ENCODE measurements at places on chromosomes 6 and 20. TPM values are rescaled to one million over a fixed set of nuclear protein-coding genes. Genes with fewer than 3 reads are reported as not detected.

- no peaks in the 10 kb centered on the region for H3K36me3 ChIP-seq
- DNase-seq: no peak
- H3K4me1 ChIP-seq: no peaks in the 10 kb centered on the region
- H3K4me3 ChIP-seq: no peak overlapping the region
- H3K27me3 ChIP-seq: no peaks in the 10 kb centered on the region
These were observed 117.3 kb upstream of the LGSN start for GRCh38 chr6:63437058-63437457.

GRCh38 chr6:128713461-128713860, 169.5 kb upstream of the LAMA2 start:
- DNase-seq: no peak
- no peaks in the 10 kb centered on the region for H3K36me3 ChIP-seq
- no peak overlapping the region for H3K4me3 ChIP-seq
- no peak overlapping the region for H3K27ac ChIP-seq

- no peak for DNase-seq
- H3K27ac ChIP-seq: no peak overlapping the region
- peaks cover 3% of the 10 kb centered on the region for H3K4me1 ChIP-seq
- H3K4me3 ChIP-seq: no peak overlapping the region
- no peaks in the 10 kb centered on the region for H3K36me3 ChIP-seq
- H3K27me3 ChIP-seq: no peaks in the 10 kb centered on the region
These were observed 58.1 kb upstream of the EPB41L1 start for GRCh38 chr20:36096435-36096834.

DNA sequence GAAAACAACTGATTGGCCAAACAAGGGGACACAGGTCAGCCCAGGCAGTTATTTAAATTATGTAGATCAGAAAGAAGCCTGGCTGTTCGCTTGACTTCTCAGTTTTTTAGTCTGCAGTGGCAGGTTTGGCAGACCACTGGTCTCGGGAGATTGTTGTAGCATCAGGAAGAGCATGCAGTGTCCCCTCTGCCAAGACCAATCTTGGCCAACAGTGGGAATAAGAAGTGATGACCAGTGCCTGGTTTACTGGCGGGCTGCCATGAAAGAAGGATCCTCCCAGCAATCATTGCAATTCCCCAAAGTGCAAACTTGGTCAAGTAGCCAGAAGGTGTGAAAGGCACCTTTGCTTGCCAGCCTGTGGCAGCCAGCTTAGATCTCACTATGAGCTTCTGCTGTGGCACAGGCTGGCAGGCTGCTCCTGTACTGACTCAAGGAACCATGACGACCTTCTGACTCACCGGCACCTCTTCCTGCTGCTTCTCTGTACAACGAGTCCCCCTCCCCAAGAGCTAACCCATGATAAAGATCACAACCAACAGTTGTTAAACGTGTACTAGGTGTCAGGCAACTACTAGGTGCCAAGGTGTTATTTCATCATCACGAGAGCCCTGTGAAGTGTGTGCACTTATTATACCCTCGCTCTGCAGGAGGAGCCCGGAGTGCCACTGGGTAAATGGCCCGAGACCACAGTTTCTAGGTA, 76.8 kb upstream of the DUSP22 start:
- no peak overlapping the region for H3K27ac ChIP-seq
- H3K27me3 ChIP-seq: no peaks in the 10 kb centered on the region
- no peaks in the 10 kb centered on the region for H3K4me1 ChIP-seq
- H3K4me3 ChIP-seq: no peak overlapping the region
- H3K36me3 ChIP-seq: no peaks in the 10 kb centered on the region

CALHM5 gene
- total RNA-seq: not detected

DNA sequence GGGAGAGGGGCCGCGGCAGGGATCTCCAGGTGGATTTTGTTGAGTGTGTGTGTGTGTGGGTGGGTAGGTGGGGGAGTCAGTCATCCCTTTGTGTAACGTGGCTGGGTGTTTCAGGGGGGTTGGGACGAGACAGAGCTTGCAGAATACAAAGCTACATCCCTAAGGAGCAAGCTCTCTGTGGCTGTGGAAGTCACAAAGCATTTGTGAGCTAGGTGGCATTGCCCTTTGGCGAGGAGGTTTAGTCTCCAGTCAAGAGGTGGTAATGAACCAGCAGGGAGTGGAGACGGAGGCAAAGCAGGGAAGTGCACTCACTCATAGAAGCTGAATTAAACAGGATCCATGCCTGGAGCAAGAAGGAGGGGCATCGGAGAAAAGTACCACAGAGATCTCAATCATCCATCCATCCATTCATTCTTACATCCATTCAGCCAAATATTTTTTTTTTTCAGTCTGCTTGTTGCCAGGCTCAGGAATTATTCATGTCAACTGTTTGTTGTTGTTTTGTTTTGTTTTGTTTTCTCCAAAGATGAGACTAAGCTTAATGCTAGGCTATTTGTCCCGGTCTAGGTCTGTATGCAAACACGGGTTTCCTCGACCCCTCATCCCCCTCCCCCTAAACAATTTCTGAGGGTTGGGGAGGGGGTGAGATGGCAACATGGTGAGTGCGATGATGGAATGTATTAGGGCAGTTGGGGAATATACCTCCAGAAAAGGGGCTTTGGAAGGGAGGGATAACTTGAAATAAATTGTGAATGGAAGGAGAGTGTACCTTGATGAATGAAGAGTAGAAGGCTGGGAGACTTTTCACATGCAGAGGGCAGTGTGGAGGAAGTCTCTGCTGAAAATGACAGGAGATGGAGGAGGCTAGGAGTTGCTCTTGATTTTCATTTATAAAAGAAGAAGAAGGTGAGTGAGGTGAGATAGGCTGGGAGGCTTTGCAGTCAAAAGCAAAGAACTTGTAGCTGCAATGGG, 1.0 kb downstream of the HCRTR2 start:
- DNase-seq: no peak
- no peaks in the 10 kb centered on the region for H3K36me3 ChIP-seq
- no peaks in the 10 kb centered on the region for H3K4me1 ChIP-seq
- H3K27ac ChIP-seq: no peak overlapping the region
- H3K27me3 ChIP-seq: no peaks in the 10 kb centered on the region

DNA sequence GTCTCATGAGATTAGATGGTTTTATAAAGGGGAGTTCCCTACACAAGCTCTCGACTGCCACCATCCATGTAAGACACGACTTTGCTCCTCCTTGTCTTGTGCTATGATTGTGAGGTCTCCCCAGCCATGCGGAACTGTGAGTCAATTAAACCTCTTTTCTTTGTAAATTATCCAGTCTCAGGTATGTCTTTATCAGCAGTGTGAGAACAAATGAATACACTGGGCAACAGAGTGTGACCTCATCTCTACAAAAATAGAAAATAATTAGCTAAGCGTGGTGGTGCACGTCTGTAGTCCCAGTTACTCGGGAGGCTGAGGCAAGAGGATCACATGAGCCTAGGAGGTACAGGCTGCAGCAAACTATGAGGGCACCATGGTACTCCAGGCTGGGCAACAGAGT, 51.3 kb downstream of the MDN1 start:
- no peak overlapping the region for H3K27ac ChIP-seq
- peaks cover 8% of the 10 kb centered on the region for H3K36me3 ChIP-seq
- no peak for DNase-seq

- peaks cover 11% of the 10 kb centered on the region for H3K4me1 ChIP-seq
- H3K36me3 ChIP-seq: peaks cover 21% of the 10 kb centered on the region
- no peaks in the 10 kb centered on the region for H3K27me3 ChIP-seq
- H3K27ac ChIP-seq: no peak overlapping the region
These were observed 4.6 kb downstream of the SLC2A4RG start for GRCh38 chr20:63744158-63744557.

BMP2 gene
- total RNA-seq: not detected

- H3K36me3 ChIP-seq: no peaks in the 10 kb centered on the region
- DNase-seq: no peak
- no peaks in the 10 kb centered on the region for H3K4me1 ChIP-seq
- no peak overlapping the region for H3K4me3 ChIP-seq
- no peak overlapping the region for H3K27ac ChIP-seq
- no peaks in the 10 kb centered on the region for H3K27me3 ChIP-seq
These were observed 90.2 kb downstream of the DLGAP4 start for GRCh38 chr20:36396340-36396739.

GSTA1 gene
- total RNA-seq: not detected

- H3K36me3 ChIP-seq: no peaks in the 10 kb centered on the region
- H3K27me3 ChIP-seq: no peaks in the 10 kb centered on the region
- DNase-seq: no peak
- no peaks in the 10 kb centered on the region for H3K4me1 ChIP-seq
These were observed 12.2 kb downstream of the TPD52L1 start for GRCh38 chr6:125165776-125166175.

DNA sequence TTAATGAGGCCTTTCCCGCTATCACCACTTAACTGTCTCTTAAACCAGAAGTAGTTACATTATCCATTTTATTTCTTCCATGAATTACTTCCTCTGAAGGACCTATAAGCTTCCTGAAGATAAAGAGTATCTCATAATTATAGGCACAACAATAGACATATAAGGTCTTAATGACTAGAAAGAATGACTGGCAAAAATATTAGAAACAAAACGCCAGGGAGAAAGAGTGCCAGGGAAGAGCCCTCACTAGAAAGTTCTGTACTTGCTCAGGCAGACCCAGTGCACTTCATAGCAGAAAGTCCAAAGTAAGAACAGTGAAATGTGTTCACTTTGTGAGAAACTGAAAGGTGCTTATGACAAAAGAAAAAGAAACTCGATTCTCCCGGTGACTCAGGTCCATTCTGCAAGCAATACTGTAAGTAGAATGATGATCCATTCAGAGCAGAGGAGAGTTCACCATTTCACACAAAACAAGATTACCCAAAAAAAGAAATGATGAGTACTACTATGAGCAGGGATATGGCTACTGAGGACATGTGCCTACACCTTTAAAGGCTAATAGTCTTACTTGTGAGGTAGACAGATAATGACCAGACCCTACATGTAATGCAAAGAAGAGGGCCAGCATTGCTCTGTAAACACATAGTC, 5.5 kb downstream of the ZNF334 start:
- DNase-seq: no peak
- no peak overlapping the region for H3K4me3 ChIP-seq
- no peaks in the 10 kb centered on the region for H3K27me3 ChIP-seq
- no peaks in the 10 kb centered on the region for H3K4me1 ChIP-seq
- H3K36me3 ChIP-seq: no peaks in the 10 kb centered on the region

SRPK1 gene
- total RNA-seq: 82.6 TPM

GRCh38 chr6:81241126-81242041, 511.1 kb downstream of the TENT5A start:
- no peaks in the 10 kb centered on the region for H3K4me1 ChIP-seq
- no peak for DNase-seq
- no peaks in the 10 kb centered on the region for H3K36me3 ChIP-seq

OXT gene
- total RNA-seq: 1.8 TPM

DNA sequence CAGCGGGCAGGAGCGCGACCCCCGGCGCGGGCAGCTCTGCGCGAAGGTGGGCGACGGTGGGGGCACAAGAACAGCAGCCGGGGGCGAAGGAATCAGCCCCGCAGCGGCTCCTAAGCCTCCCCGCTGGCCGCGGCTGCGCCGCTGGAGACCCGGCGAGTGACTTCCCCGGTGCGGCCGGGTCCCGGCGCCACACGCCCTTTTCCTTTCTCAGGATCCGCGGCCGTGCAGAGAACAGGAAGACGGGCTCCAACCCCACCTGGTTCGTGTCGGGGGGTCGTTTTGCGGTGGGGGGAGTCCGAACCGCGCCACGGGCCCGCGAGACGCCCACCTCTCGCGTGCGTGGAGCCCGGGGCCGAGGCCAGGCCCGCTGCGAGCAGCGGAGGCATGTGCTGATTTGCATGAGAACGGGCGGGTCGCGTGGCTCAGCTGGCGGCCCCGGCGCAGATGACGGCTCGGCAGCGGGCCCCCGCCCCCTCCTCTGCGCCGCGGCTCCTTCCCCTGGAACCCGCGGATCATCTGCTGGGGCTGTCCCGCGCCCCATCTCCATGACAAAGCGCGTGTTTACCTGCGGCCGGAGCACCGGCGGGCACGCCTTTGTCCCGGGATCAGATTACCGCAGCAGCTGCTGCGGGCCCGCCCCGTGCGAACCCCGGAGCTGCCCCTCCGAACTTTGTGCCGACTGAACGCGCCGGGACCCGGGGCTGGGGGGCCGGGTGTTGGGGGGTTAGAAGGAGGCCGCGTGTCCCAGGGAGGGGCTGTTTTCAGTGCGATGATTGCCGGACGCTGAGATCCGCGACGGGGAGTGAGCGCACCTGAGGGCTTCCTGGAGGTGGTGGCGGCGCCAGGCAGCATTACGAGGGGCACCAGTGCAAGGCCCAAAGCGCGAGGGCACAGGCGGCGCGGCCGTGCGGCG, 4.9 kb upstream of the DLL1 start:
- peaks cover 9% of the 10 kb centered on the region for H3K27me3 ChIP-seq
- peak overlapping the region; percentile 58 for H3K4me3 ChIP-seq
- H3K27ac ChIP-seq: no peak overlapping the region
- DNase-seq: peak; percentile 37

DNA sequence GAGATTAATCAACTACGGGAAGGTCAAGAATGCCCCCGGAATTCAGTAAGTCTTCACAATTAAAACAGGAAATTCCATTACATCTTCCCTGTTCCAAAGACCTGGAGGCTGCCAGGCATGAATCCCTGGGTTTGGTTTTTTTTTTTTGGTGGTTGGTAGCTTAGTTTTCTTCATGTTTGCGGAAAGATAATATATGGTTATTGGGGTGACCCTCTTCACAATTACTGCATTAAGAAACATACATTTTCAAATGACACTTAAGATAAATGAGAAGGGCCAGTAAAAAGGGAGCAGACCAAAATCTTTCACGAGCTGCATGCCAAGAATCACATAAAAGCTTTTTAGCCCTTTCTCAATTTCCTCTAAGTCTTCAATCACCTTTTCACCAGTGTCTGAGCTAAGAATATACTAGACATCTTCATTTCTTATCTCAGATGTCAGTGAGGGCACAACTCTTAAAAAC, 64.0 kb downstream of the KIF13A start:
- no peaks in the 10 kb centered on the region for H3K4me1 ChIP-seq
- no peak overlapping the region for H3K4me3 ChIP-seq
- H3K27me3 ChIP-seq: no peaks in the 10 kb centered on the region
- no peaks in the 10 kb centered on the region for H3K36me3 ChIP-seq
- DNase-seq: no peak

DNA sequence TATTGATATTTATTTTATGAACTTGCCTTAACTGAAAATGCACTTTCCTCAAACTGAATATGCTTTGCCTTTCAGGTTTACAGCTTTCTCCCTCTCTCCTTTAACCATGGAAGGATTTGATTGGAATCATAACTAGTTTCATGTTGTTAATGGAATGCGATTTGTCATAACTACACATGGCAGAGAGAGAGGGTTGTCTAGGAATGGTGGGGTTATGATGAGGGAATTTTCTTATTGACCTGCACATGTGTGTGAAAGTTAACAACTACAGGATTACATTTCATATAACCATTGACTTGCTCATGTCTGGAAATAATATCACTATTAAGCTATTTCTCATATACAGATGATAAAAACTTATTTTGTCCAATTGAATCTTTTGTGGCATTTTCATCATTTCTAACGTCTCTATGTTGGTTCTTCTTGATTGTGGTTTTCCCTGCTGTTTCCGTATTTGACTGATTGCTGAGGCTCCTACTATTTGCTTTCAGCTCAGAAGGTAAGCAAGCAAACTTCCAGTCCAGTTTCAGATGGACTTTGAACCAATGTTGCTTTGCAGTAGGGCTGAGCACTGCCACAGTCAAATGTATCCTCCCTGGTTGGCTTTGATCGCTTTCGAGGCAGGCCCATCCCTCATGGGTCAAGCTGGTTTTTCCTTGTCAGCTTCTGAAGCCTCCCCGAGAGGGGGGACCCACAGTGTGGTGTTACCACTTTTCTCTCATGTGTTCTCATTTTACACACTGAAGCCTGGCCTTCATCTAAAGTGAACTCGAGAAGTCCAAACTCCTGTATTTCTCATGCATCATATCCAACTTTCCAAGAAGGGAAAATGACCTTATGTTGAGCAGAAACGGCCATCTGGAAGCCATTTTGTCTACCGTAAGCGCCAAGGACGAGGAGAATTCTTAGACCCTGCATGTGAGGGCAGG, 7.6 kb upstream of the CCN2 start:
- no peak overlapping the region for H3K27ac ChIP-seq
- no peaks in the 10 kb centered on the region for H3K4me1 ChIP-seq
- no peaks in the 10 kb centered on the region for H3K36me3 ChIP-seq
- no peak overlapping the region for H3K4me3 ChIP-seq
- H3K27me3 ChIP-seq: peaks cover 8% of the 10 kb centered on the region

Data from naive thymus-derived CD4-positive, alpha-beta T cell (primary cell).